ENCODE measurements at places on chromosomes 5 and 9. TPM values are rescaled to one million over a fixed set of nuclear protein-coding genes. Genes with fewer than 3 reads are reported as not detected.

MYOZ3 gene
- total RNA-seq, result 1.2 TPM

- no peak for DNase-seq
Measured at GRCh38 chr5:169085212-169085611, 215.7 kb downstream of the SLIT3 start.

DNA sequence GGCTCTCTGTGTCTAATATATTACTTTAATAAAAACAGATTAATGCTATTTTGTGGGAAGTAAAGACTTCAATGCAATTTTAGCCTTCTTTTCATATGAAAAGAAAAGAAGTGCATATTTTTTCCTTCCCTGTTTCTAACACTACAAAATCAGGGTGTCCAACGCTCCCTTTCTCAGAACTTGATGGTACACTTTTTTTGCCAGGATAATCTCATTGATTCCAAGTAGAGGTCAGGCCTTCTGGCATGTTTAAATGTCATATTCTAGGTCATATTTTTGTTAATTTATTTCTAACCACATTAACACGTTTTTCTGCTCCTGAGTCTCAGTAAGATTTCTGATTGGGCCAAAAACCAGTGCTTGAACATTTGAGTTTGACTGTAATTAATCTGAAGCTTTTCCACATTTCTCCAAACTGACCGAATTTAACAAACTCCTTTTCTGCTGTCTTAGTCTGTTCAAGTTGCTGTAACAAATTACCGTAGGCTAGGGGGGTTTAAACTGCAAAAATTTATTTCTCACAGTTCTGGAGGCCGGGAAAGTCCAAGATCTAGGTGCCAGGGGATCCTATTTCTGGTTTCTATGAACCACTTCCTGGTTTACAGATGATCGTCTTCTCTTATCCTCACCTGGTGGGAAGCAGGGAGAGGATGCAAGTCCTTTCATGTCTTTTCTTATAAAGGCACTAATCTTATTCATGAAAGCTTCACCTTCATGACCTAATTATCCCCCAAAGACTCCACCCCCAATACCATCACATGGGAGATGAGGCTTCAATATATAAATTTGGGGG lies 63.2 kb upstream of the ELL2 start:
- no peak for DNase-seq

DNA sequence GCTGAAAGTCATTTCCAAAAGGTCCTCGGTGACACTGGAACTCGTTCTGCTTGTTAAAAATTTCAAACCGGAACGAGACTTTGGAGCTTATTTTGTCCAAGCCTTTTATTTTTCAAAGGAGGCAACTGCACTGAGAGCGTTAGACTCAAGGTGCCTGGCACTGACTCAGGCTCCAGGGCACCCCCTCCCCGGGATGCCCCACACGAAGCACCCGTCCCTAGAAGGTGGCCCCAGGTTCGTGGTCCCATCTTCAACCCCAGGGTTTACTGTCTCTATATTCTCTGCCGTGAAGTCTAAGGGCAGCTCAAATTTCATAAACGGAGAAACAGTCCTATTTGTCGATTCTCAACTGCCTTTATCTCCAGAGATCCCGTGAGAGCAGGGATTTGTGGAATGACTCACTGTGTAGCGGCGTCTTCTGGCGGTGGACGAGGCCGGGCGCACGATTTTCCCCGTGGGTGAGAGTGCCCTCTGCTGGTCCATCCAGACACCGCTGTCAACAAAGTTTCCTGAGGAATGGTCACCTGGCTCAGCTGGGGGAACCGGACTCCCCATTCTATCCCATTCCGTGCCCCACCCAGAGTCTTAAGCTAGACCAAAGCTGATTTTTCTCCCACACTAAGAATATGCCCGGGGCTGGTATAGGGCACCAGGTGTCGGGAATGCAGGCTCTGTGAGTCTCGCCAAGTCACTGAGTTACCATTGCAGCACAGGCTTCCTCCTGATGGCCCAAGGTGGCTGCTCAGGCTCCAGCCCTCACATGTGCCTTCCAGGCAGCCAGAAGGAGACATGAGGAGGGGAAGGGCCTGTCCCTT lies 27.1 kb upstream of the SLC6A19 start:
- DNase-seq, result no peak

- DNase-seq, result no peak
Measured at GRCh38 chr9:91611582-91611981, 187.9 kb upstream of the NFIL3 start.

- DNase-seq, result no peak
Measured at GRCh38 chr5:64497386-64497785, 8.4 kb upstream of the RGS7BP start.

- DNase-seq, result no peak
Measured at GRCh38 chr5:136055612-136056309, 27.0 kb downstream of the TGFBI start.

DNA sequence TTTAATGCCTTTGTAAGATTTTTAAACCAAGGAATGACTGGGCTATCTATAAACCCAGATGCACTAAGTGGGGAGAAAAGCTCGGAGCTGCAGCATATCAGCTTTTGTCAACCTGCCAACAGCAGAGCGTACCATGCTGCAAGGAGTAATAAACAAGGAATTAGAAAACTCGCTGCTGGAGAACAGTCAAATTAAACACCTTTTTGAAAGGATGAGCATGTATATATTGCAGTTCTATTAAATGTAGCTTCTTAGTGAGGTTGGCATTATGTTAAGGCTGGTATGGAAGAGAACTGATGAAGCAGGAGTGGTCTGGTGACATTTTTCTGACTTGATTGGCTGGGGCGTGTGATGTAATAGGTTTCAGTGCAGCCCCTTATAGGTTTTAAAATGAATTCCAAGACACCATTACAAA lies 74.7 kb downstream of the PIK3R1 start:
- DNase-seq, result no peak

GRCh38 chr9:117826837-117827236 lies 122.6 kb downstream of the TLR4 start:
- no peak for DNase-seq

- DNase-seq, result no peak
Measured at GRCh38 chr9:4674783-4675182, 4.6 kb upstream of the CDC37L1 start.

DNA sequence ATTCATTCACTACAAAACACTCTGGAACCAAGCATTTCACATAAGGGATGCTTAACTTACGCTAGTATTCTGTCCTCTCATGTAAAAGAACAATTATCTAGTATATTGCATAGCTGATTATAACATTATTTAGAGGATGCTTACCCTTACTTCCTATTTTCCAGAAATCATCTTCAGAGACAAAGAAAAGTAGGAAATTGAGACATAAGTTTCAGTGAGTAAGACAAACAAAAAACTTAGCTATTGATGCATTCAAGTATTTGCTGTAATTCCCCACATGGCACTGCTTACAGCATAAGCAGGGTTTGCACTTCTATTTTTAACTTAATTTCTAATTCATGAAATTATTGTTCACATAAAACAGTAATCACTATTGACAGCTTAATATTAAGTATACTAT lies 104.8 kb upstream of the SREK1 start:
- no peak for DNase-seq

All from esophagus muscularis mucosa (tissue), 4 donors.